ENCODE measurements at places on chromosomes 5 and 9.
A peak's percentile ranks its signal among the peaks of the same experiment; 100 is the strongest.

DNA sequence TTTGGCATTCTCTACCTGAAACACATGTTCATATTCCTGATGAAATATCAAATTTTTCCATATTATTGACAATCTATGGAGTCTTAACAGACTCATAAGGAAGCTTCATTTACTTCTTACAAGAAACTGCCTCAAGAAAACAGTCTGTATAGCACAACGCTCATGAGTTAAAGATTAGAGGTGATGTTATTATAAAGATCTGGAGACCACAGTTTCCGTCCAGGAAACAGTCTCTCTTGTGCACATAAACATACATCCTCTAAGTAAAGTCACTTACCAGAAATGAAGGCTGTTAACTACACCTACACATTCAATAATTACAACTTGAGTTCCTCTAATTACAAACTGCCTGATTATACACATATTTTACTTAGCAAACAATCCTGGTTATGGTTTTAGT is 86.9 kb downstream of the RAPGEF6 start:
- no peak for DNase-seq

GRCh38 chr5:80150731-80151130 is 105.1 kb downstream of the SERINC5 start:
- no peak for DNase-seq

DNA sequence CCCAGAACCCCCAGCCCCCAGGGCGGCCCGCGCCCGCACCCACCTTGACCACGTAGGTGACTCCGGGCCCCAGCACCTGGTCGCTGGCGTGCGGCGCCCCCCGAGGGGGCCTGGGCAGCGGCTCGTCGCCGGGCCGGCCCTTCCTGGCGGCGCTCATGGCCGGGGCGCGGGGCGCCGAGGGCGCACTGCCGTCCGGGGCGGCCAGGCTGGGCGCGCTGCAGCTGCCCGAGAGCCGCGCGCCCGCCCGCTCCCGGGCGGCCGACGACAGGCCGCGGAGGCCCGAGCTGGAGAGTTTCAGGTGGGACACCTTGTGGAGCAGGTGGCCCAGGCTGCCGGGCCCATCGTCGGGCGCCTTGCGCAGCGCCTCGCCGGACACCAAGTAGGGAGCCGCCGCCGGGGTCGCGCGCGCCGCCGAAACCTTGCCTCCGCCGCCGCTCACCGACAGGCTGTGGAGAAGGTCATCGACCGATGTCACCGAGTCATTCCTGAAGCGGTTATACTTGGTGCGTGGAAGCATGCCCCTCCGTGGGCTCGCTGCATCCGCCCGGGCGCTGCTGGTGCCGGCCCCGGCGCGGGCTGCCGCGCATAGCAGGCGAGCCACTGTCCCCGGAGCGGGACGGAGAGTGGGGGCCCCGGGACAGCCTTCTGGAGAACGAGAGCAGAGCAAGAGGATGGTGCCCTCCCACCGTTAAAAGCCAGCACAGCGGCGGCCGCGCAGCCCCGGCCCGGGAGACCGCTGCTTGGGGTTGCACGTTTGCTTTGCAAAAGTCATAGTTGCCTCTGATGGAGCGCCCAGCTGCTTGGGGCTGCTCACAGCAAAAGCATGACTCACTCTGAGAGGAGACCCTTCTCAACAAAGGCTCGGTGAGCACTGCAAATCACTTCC is at the start of gene SHC3:
Gene SHC3 (minus strand): TSS at position 875 of the 886 bp plus-strand sequence. CDS start 358 bp downstream, at position 517.
- DNase-seq: peak; percentile 77

- DNase-seq: no peak
Measured at GRCh38 chr5:125452991-125453390, 706.6 kb upstream of the ZNF608 start.

GRCh38 chr5:80885396-80886000 is 74.7 kb upstream of the RASGRF2 start:
- DNase-seq: no peak

DNA sequence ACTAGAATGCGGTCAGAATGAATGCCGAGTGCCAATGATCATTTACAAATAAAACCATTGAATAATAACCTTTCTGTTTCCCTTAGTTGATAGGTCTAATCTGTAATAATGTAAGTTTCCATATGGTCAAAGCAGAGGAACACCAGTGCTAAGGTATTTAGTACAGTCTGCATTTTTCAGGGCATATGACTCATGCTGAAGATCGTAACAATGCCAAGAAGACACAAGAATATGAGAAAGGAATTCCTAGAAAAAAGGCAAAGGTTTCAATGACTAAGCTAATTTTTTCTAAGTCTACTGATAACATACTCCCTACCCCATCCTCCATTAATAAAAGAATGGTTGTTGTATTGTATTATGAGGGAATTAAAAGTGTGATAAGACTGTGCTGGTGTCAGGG is 2.8 kb downstream of the OR1L8 start:
- no peak for DNase-seq

Data from DND-41 (cell line).